ENCODE measurements at places on chromosomes 16 and 17. TPM values are rescaled to one million over a fixed set of nuclear protein-coding genes. Genes with fewer than 3 reads are reported as not detected.

- DNase-seq, result no peak
Measured at GRCh38 chr16:87710887-87711286, 54.9 kb downstream of the KLHDC4 start.

- DNase-seq, result no peak
Measured at GRCh38 chr17:57544401-57544800, 200.7 kb downstream of the CCDC182 start.

DNA sequence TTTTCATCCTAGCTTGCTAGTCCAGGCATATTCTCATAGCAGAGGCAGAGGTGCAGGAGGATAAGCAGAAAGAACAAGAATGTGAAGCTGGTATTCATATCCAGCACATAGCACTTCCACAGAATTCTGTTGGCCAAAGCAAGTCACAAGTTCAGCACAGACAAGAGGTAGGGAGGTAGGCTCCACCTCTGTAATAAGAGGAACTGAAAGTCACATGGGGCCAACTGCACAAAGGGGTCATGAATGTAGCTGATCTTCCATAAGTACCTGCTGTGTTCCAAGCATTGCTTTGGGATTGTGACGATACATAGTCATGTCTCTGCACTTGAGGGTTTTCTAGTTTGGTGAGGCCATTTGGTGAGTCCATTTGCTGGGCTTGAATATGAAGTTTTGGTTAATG, 110.8 kb upstream of the MPHOSPH6 start:
- no peak for DNase-seq

DNA sequence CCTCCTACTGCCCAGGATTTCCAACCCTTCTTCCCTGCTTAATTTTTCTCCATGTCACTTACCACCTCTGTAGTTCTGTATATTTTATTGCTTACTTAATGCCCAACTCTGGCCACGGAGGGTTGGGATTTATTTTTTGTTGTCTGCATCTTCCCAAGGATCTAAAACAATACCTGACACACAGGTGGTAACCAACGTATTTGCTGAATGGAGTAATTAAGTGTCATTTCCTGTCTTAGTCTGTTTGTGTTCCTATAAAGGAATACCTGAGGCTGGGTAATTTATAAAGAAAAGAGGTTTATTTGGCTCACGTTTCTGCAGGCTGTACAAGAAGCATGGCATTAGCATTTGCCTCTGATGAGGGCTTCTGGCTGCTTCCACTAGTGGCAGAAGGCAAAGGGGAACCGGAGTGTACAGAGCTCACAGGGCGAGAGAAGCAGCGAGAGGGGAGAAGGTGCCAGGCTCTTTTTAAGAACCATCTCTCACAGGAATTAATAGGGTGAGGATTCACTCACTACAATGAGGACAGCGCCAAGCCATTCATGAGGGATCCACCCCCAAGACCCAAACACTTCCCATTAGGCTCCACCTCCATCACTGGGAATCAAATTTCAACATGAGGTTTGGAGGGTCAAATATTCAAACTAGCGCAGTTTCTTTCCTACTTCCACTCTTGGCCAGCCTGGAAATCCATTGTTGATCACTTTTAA, 44.8 kb downstream of the ERN1 start:
- DNase-seq, result no peak

- no peak for DNase-seq
Measured at GRCh38 chr16:75064403-75065148, 52.0 kb downstream of the LDHD start.

- DNase-seq, result no peak
Measured at GRCh38 chr17:78889531-78889930, 13.5 kb downstream of the CEP295NL start.

DNA sequence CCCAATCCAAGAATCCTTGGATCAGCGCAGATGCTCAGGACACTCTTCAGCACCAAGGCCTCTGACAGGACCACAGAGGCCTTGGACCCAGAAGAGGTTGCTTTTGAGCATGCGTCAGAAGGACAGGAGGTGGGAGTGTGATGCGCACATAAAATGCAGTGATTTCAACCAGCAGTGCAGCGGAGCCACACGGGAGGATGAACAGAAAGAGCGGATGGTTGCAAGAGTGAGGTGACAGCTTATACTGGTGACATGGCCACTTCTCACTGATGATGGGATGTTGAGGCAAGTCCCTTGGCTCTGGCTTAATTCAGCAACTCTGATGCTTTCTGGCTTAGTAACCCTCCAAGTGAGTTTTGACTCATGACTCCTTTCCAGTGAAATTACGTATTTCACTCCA, 25.2 kb upstream of the ERN1 start:
- no peak for DNase-seq

GRCh38 chr17:4600563-4600962, 16.2 kb downstream of the SMTNL2 start:
- no peak for DNase-seq

The SLC38A8 gene
- not detected for total RNA-seq

The KIF2B gene
- not detected for total RNA-seq

The MT1A gene
- 1.8 TPM for total RNA-seq

Measured in sciatic nerve (tissue), 2 donors.